Stomach (tissue), 19 donors: ENCODE measurements at places on chromosomes 4 and X. TPM values are rescaled to one million over a fixed set of nuclear protein-coding genes. Genes with fewer than 3 reads are reported as not detected.

GRCh38 chr4:186265683-186266652 lies at the start of gene F11:
F11 (plus strand) TSS chr4:186266189; CDS start chr4:186267137, 948 bp downstream.
- H3K36me3 ChIP-seq: no peaks in the 10 kb centered on the region
- H3K27ac ChIP-seq: no peak within 1 kb of the TSS
- peaks cover 10% of the 10 kb centered on the region for H3K4me1 ChIP-seq

CXorf49 gene
- not detected for total RNA-seq

GRCh38 chr4:76950956-76951671 lies 1.6 kb downstream of the SEPTIN11 start:
- H3K36me3 ChIP-seq: no peaks in the 10 kb centered on the region
- H3K4me3 ChIP-seq: peak overlapping the region; percentile 91
- H3K27me3 ChIP-seq: no peaks in the 10 kb centered on the region

GRCh38 chr4:66014146-66014765 lies 344.0 kb upstream of the EPHA5 start:
- no peak overlapping the region for H3K4me3 ChIP-seq
- H3K4me1 ChIP-seq: no peaks in the 10 kb centered on the region
- no peak for DNase-seq
- H3K27me3 ChIP-seq: no peaks in the 10 kb centered on the region

GRCh38 chr4:83361416-83362103 lies 26.9 kb upstream of the HPSE start:
- H3K4me3 ChIP-seq: no peak overlapping the region
- no peak for DNase-seq
- no peaks in the 10 kb centered on the region for H3K36me3 ChIP-seq
- H3K27ac ChIP-seq: no peak overlapping the region
- H3K27me3 ChIP-seq: no peaks in the 10 kb centered on the region

CWH43 gene
- 2.9 TPM for total RNA-seq

CSN1S1 gene
- not detected for total RNA-seq

DNA sequence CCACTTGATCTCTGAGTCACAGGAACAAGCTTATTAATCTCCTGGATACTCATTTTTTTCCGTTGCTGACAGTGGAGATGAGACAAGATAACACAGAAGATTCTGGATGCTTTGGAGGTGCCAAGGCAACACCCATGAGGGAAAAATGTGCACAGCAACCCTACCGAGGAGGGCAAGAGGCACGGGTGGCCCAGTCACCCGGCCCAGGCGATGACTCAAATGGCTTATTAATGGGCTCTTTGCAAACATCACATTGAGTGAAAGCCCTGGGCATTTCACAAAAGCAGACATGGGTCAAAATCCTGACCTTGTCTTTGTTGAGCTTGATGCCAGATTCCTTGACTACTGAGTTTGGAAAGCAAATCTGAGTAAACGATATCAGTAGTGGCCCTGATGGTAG lies 315.1 kb downstream of the STK32B start:
- H3K27ac ChIP-seq: no peak overlapping the region
- H3K4me3 ChIP-seq: no peak overlapping the region
- H3K4me1 ChIP-seq: no peaks in the 10 kb centered on the region
- H3K27me3 ChIP-seq: no peaks in the 10 kb centered on the region
- H3K36me3 ChIP-seq: no peaks in the 10 kb centered on the region
- DNase-seq: no peak

- peaks cover 15% of the 10 kb centered on the region for H3K36me3 ChIP-seq
- no peaks in the 10 kb centered on the region for H3K4me1 ChIP-seq
- no peak overlapping the region for H3K4me3 ChIP-seq
- no peak overlapping the region for H3K27ac ChIP-seq
- H3K27me3 ChIP-seq: no peaks in the 10 kb centered on the region
Observed at GRCh38 chr4:105715692-105716278, 7.2 kb downstream of the GSTCD start.

- H3K27me3 ChIP-seq: no peaks in the 10 kb centered on the region
- no peaks in the 10 kb centered on the region for H3K36me3 ChIP-seq
- no peak overlapping the region for H3K27ac ChIP-seq
- H3K4me3 ChIP-seq: no peak overlapping the region
Observed at GRCh38 chr4:123477711-123478209, 81.2 kb downstream of the SPRY1 start.

DNA sequence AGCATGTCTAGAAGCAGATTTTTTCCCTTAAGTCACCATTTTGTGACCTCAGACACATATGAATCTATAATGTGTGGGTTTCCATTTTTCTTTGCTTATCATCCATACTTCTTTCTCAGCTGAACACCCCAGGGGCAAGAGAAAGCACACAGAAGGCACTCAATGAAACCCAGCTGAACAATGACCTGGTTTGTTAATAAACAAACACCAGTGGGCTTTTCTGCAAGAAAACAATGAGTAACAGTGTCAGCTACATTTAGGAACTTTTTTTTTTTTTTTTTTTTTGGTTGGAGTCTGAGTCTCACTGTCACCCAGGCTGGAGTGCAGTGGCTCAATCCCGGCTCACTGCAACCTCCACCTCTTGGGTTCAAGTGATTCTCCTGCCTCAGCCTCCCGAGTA lies 40.7 kb upstream of the KLF3 start:
- H3K4me3 ChIP-seq: no peak overlapping the region
- no peaks in the 10 kb centered on the region for H3K36me3 ChIP-seq
- H3K27me3 ChIP-seq: no peaks in the 10 kb centered on the region
- H3K4me1 ChIP-seq: peaks cover 26% of the 10 kb centered on the region

DNA sequence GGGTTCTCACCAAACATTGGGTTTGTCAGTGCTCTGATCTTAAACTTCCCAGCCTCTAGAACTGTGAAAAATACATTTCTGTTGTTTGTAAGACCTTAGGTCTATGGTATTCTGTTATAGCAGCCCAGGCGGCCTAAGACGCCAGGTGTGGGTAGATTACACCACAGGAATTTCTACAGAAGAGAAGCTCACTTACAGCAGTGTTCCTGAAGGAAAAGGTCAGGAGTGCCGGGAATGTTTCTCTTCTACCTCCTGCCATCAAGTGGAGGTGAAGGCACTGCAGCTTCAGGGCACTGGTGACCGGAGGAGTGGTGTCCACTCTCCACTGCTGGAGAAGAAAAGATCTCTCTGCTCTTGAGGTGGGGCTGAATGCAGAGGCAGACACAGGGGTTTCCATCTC lies 45.7 kb downstream of the FHDC1 start:
- no peaks in the 10 kb centered on the region for H3K4me1 ChIP-seq
- no peaks in the 10 kb centered on the region for H3K27me3 ChIP-seq
- H3K27ac ChIP-seq: no peak overlapping the region
- H3K36me3 ChIP-seq: no peaks in the 10 kb centered on the region
- H3K4me3 ChIP-seq: no peak overlapping the region

GRCh38 chr4:52954560-52955170 lies 92.5 kb downstream of the RASL11B start:
- peaks cover 28% of the 10 kb centered on the region for H3K4me1 ChIP-seq
- H3K27ac ChIP-seq: no peak overlapping the region
- DNase-seq: no peak
- no peaks in the 10 kb centered on the region for H3K36me3 ChIP-seq

DNA sequence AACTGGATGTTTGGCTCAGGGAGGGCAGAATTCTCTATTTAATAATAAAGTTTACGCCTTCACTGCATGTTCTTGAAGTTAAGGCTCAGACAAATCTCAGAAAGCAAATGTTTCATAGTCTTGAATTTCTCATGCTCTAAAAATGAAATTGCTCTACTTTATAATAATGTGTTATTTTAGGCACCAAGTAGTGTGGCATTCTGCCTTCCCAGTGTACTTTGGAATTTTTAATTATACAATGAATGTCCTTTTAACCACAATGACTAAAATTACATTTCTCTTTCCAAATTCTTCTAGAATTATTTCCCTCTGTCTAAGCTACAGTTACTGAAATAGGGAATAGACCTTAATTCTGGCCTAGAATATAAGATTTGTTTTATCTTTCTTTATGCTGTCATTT lies 97.9 kb upstream of the PDE5A start:
- H3K27me3 ChIP-seq: no peaks in the 10 kb centered on the region
- no peak for DNase-seq
- no peaks in the 10 kb centered on the region for H3K36me3 ChIP-seq
- H3K27ac ChIP-seq: no peak overlapping the region

GRCh38 chr4:54999003-54999402 lies 126.4 kb downstream of the KDR start:
- H3K27me3 ChIP-seq: no peaks in the 10 kb centered on the region
- H3K4me3 ChIP-seq: no peak overlapping the region
- no peaks in the 10 kb centered on the region for H3K36me3 ChIP-seq

DNA sequence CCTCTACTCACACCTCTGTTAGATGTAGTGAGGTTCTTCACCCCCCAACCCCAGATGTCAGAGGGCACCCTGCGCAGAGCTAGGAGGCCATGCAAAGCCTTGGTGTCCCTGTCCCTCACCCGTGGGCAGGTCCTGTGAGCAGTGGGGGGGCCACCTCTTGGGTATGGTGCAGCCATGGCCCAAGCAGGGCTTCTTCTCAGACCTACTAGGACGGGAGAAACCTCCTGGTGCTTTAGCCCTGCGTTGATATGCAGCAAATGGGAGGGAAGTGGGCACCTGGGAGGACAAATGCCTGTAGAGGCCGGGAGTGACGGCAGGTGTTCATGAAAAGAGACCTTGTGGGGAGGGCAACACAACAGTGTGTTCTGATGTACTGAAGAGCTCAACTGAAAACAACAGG lies 38.5 kb upstream of the MSANTD1 start:
- no peak overlapping the region for H3K4me3 ChIP-seq
- peaks cover 92% of the 10 kb centered on the region for H3K36me3 ChIP-seq
- H3K27me3 ChIP-seq: no peaks in the 10 kb centered on the region
- no peaks in the 10 kb centered on the region for H3K4me1 ChIP-seq
- H3K27ac ChIP-seq: no peak overlapping the region

DNA sequence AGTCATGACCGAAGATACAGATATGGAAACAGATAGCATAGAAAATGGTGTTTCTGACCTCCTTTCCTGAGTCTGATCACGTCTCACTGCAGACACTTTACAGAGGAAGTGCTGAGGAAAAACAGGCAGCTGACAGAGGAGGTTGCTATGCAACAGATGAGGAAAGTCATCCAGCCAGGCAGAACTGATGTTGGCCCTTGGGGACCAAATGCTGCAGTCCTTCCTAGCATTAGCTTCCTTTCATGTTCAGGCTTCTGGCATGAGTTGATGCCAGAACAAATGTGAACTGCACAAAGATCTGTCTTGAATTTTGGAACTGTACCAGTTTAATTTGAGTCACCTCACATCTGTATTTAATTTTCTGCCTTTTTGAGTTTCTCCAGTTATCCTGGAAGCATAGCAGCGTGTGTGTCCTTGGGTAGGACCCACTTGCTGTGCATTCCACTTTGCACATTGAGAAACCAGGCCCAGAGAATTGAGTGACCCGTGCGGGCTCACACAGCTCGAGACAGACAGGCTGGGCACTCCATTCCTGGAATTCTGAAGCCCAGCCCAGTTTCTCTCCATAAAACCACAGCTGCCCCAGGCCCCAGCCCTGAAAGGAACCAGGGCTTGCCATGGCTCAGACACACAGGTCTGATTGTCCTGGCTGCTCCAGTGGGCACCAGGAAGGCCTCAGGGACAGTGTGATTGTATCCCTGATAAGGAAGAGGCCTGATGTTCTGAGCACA lies 1.4 kb upstream of the MAGED1 start:
- H3K27ac ChIP-seq: peak overlapping the region; percentile 86
- H3K4me1 ChIP-seq: no peaks in the 10 kb centered on the region
- H3K27me3 ChIP-seq: no peaks in the 10 kb centered on the region
- DNase-seq: peak; percentile 83

DNA sequence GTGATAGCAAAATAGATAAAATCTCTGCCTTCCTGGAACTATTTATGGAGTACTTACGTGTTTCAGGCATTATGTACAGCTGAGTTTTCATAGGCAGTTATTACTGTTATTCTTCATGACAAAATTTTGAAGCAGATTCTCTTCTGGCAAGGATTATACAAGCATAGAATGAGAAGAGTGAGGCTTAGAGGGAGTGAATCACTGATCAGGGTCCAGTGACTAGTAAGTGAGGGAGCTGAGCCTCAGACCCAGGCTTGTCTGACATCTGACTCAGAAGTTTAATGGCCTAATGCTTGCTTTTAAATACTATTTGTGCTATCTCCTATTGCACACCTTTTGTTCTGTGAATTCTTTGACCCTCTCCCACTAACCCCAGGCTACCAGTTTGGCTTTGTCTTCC lies 110.6 kb downstream of the DTHD1 start:
- no peak for DNase-seq
- no peaks in the 10 kb centered on the region for H3K27me3 ChIP-seq
- H3K4me1 ChIP-seq: no peaks in the 10 kb centered on the region
- no peaks in the 10 kb centered on the region for H3K36me3 ChIP-seq

DNA sequence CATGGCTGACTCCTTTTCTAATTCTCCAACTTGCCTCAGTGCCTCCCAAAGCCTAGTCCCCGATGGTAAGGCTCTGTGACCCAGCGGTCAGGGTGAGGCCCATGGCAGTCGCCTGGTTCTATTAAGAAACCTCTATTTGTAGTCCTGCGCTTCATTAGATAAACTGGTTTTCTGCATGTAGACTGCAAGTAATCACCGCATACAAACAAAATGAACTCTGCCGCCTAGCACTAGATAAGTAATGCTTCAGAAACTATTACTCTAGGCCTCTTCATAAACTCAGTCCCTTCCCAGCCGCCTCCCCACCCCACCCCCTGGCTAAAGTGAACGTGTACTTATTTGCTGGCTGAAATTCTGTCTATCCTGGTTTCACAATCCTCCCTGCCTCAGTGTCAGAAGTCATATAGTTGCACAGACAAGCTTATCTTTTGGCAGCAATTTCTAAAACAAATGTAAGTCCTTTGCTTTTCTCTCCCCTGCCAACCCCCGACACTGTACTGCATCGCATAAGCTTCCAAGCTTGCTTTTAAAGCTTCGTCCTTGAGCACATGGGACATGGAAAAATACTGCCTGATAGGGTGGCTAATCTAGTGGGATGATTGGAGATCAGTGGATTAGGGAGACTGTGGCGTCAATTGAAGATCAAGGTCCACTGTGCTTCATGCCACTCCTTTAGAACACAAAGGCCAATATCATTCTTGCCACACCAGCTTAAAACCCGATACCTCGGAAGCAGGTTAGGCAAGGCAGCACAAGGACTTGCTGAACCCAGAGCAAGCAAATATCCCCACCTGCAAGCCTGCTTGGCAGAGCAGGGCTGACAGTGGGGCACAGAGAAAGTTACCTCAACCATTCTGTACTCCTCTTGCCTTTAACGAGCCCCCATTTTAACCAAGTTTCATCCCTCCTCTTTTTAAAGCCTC lies 125.8 kb downstream of the IRF2 start:
- peak overlapping the region; percentile 97 for H3K27ac ChIP-seq
- no peak overlapping the region for H3K4me3 ChIP-seq
- no peaks in the 10 kb centered on the region for H3K27me3 ChIP-seq
- H3K36me3 ChIP-seq: no peaks in the 10 kb centered on the region
- peak; percentile 93 for DNase-seq

DNA sequence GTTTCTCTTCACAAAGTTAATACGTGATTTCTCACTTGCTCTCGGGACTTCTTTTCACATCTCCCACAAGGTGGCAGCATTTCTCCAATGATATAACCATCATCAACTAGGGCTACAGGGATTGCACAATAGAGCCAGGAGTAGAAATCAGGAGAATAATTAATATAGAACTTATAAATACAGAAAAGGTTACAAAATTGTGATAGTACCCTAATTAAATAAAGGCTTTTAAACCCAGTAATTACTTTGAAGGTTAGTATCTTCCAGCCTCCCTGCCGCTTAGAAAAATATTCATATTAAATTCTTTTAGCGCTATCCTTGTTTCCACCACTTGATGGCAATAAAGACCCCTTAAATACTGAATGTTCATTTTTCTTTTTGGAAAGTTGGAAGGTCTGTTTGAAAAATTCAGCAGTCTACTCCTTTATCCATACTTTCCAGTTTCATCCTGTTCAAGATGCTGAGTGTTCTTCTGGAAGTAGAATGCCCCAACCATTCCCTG lies 65.8 kb downstream of the RASGEF1B start:
- no peak overlapping the region for H3K4me3 ChIP-seq
- no peaks in the 10 kb centered on the region for H3K27me3 ChIP-seq
- peaks cover 7% of the 10 kb centered on the region for H3K4me1 ChIP-seq
- no peak overlapping the region for H3K27ac ChIP-seq
- H3K36me3 ChIP-seq: no peaks in the 10 kb centered on the region
- peak; percentile 42 for DNase-seq
